Immature natural killer cell (primary cell): ENCODE measurements at places on chromosomes 16 and 17.

DNA sequence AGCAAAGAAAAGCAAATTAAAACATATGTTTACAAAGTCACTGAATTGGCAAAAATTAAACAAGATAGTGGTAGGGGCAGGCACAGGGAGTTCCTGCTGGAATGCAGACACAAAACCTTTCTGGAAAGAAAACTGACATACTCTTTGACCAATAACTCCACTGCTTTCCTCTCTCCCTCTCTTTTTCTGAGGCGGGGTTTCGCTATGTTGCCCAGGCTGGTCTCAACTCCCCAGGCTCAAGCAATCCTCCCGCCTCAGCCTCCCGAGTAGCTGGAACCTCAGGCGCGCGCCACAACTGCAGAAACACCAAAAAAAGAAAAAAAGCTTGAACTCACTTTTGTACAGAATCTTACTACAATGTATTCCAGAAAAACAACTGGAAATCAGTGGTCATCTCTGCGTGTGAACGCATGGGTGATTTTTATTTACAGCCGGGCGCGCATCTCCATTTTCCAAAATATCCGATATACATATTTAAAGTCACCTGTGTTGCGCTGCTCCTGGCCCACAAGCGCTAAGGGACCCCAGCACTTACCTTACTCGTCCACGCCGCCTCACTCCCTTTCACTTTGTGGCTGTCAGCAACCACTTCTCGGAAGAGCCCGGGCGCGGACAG, 480 bp downstream of the TXNL4B start:
- no peak for DNase-seq

- DNase-seq, result no peak
These were observed 452.0 kb upstream of the SOX9 start for GRCh38 chr17:71668807-71669206.

GRCh38 chr16:64641343-64641742, 480.5 kb downstream of the CDH11 start:
- no peak for DNase-seq

GRCh38 chr17:27982688-27983087, 59.8 kb upstream of the NLK start:
- no peak for DNase-seq

- no peak for DNase-seq
These were observed 3.1 kb downstream of the HIC1 start for GRCh38 chr17:2057760-2058585.

DNA sequence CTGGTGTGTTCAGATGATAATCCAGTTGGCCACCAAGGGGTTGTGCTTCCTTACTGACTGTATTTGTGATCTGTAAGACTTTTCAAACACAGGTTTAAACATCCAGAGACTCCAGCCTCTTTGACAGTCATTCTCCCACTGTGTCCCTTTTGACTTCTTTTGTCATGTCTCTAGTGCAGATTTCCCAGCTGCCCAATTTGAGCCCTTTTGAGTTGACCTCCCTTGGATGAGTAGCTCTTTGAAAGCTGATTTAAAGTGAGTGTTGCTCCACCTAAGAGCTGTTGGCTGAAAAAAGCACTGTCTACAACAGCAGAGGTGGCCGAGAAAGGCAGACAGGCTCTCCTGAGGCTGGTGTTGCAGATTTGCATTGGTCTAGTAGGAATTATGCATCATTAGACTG, 188.4 kb upstream of the TBX2 start:
- DNase-seq, result no peak

DNA sequence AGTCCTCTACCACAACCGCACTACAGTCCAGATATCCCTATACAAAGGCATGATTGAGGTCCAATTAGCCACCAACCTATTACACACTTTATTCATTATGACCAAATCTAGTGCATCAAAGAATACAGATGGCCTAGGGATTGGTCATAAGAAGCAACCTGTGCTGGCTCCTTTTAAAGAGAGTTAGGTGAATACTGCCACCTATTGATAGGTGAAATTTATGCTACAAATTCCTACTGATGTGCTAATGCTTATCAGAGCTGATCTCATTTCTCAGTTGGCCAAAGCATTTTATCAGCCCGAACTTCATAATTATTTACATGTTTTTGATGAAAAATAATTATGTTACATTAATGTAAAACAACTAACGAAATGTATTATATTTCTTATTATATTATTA, 166.3 kb downstream of the ANKFN1 start:
- no peak for DNase-seq

GRCh38 chr17:31002047-31002446, 31.2 kb downstream of the RNF135 start:
- DNase-seq, result no peak
